ENCODE measurements at places on chromosomes 7 and 10.

DNA sequence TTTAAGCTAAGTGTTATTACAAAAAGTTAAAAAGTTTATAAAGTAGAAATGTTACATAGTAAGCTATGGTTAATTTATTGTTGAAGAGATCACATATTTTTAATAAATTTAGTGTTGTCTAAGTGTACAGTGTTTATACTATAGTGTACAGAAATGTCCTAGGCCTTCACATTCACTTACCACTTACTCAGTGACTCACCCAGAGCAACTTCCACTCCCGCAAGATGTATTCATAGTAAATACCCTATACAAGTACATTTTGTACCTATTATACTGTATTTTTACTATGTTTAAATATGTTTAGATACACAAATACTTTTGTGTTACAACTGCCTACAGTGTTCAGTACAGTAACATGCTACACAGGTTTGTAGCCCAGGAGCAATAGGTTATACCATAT lies 69.2 kb downstream of the DNAJC1 start:
- no peak for DNase-seq

DNA sequence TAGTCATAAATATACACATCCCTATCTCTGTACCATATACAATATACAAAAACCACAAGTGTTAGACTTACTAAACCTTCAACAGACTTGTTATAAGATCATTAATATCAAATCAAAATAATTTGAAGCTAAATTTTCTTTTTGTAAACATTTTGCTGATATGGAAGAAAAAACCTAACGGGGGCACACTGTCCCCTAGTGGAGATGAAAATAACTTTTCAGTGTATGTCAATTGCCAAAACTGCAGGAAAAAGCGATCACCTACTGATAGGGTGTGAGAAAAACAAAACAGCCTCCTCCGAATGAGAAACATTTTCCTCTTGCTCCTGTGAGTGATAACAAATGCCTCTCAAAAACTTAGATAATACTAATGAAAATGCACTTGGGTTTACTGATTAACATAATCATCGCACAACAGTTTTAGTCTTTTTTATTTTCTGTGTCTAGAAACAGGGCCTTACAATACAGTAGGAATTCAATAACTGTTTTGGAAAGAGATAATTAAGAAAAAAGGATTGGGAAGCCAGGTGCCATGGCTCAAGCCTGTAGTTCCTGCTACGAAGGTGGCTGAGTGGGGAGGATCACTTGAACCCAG lies 322.7 kb downstream of the CRPPA start:
- DNase-seq: peak; percentile 12

GRCh38 chr7:98133621-98134303 lies 27.1 kb downstream of the LMTK2 start:
- DNase-seq: peak; percentile 34

DNA sequence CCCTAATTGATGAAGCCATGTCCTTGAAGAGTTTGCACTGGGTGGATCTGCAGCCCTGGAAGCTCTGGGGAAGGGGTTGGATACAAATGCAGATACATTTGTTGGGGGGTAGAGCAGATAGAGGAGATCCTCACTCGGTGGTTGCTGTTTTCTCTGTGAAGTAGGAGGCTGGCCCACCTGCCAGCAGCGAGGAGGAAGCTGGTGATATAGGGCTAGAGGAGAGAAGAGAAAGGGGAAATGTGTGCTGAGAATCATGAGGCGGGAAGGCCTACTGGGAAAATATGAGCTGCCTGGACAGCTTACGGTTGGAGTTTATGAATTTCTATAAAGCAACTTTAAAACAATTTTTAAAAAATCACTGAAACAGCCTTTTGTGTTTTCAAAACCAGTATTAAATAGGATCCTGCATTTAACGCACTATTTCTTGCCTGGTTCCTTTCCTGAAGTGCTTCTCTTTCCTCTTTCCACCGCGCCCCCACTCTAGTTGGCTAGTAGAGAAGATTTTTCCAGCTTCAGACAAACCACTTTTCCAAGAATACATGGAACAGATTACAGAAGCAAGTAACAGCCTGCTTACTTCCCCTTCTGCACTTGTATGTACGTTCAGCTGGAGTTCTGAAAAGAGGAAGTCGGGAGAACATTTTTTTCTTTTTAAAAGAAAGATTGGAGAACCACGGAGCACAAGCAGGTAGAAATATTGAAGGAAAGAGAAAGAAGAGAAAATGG lies 100.6 kb upstream of the GLCCI1 start:
- DNase-seq: no peak

DNA sequence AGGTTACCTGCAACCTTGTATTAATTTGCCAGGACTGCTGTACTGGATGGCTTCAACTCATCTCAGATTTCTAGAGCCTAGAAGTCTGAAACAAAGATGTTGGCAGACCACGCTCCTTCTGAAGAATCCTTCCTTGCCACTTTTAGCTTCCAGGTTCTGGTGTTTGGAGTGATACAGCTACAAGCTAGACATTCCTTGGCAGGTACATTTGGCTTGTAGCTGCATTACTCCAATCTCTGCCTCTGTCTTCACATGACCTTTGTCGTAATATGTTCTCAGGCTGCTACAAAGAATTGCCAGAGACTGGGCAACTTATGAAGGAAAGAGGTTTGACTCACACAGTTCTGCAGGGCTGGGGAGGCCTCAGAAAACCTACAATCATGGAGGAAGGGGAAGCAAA lies 146.3 kb downstream of the GALNT17 start:
- no peak for DNase-seq

GRCh38 chr10:86711513-86712316 lies 43.4 kb downstream of the LDB3 start:
- DNase-seq: peak; percentile 28

DNA sequence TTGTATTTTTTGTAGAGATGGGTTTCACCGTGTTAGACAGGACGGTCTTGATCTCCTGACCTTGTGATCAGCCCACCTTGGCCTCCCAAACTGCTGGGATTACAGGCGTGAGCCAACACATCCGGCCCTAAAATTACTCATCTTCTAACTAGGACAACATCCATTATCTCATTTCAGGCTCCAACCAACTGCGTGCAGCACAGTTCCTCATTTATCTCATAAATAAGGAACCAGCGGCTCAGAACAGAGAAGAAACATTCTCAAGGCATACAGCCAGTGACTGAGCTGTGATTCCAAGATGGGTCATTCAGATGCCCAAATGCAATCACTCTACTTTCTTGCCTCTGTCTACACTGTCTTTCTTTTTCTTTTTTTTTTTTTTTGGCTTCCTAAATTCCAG lies 356.1 kb downstream of the ELMO1 start:
- DNase-seq: no peak

DNA sequence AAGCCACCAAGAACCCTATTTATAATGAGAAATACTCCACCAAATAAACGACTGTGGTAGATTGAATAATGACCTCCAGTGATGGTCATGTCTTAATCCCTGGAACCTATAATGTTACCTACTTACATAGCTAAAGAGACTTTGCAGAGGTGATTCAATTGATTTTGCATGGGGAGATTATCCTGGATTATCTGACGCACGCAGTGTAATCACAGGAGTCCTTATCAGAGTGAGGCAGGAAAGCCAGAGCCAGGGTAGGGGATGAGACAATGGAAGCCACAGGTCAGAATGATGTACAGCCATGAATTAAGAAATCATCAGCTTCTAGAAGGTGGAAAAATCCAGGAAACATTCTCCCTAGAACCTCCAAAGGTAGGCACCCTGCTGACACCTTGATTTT lies 286.4 kb upstream of the SP4 start:
- no peak for DNase-seq

DNA sequence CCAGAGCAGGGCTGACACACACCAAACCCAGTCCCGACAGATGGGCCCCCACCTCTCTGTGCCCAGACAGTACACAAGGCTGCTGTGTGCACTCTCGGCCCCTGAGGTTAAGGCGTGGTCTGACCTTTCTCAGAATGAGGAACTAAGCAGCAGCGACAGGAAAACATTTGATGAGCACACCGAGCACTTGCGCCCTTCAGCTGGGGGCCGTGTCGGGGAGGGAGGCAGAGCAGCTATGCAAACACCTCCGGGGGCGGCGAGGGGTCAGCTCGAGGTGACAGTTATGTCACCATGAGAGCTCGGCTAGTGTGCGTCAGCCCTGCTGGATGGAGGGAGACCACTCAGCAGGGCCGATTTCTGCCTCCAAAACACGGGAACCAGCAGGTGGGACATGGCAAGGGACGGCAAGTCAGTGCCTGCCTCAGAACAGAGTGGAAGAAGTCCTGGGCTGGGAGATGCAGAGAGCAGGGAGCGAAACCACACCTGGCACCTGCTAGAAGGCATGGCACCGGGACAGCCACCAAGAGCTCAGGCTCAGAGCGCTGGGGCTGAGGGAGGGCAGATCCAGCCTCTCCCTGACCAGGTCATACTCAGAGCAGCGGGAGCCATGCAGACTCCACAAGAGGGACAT lies 57.4 kb downstream of the CHST15 start:
- no peak for DNase-seq

- DNase-seq: no peak
These were observed 222.1 kb upstream of the AOAH start for GRCh38 chr7:36946401-36946739.

DNA sequence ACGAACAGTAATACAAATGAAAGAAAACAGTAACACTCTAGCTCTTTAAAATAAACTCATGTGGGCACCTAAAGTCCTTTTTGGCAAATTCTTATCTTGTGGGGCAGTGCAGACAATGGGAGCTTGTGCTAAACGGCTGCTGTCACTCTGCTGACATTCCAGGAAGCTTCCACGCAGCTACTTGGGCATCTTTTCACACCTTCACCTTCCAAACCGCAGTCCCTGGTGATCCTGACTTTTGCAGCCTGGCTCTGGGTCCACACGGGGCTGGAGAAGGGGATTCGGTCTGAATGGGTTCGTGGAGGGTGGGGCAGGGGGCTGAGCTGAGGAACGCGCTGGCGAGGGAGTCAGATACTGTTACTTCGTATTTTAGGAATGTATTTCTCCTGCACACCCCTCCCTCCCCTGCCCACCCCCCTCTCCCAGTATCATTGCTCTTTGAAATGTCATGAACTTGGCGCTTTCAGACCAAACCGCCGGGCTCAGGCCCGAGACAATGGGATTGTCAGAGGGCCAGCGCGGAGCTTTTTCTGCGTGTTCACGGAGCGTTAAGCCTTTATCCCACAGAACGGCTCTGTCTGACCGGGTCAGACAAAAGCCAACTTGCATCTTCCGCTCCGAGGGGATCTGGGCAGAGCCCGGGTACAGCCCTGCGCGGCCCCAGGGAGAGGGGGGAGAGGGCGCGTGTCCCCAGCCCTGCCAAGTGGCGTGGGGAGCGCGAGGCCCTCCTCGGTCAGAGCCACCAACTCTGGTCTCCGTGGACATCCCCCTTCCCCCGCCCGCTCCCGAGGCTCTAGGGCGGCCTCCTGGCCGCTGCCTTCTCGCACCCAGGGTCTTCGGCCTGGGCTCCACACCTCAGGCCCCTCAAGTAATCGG lies 76.7 kb upstream of the EN2 start:
- no peak for DNase-seq

DNA sequence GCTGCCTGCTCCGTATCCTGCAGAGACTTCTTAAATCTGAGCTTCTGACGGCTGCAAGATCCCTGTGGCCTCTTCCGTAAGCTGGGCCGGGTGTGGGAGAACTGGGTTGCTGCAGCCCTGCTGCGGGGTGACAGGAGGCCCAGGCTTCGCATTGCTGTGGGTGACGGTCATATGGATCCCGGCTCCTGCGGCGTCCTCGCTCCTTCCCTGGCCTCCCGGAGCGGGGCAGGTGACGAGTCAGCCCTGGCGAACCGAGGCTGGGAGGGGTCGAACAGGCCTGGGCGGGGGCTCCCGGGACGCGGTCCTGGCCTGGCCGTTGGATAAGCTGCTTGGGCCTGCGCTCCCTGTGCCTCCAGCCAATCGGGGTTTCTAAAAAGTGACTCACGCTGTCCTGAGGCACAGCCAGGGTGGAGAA lies 7.8 kb upstream of the UBE2D1 start:
- DNase-seq: peak; percentile 70

DNA sequence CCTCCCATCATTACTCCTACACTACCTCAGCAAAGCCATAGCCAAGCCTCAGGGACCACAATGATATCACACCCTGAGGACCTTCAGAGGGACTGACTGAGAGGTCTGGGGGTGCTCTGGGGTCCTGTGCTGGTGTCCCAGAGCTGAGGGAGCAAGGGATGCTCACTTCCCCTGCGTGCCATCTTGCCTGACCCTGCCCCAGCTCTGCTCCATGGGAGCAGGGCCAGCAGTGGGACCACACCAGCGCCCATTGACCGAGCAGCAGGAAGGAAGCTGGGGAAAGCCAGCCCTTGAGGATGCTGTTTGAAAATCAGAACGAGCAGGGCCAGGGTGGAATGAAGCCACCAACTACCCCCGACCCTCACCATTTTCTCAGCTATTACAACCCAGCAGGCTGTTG lies 103.0 kb downstream of the PARP12 start:
- DNase-seq: no peak

DNA sequence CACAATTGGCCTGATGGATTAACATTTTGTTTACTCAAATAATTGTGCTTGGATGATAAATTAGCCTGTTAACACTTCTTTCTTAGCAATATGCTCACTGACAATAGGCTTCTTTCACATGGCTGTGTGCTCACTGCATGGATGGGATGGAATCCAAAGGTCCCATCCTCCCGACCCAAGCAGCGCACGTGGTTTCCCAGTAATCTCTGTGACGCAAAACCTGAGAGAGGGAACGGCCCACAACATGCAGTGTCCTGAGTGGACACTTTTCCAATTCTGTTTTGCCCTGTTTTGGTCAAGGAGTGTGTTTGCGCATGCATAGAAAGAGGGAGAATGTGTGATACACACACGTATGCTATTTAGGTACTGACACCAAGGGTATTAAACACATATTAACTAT lies 42.1 kb upstream of the RASGEF1A start:
- DNase-seq: no peak

GRCh38 chr7:127588019-127588696 lies at the start of gene ARF5:
ARF5 (plus strand) TSS chr7:127588411; CDS start chr7:127588499, 88 bp downstream.
- peak; percentile 79 for DNase-seq

GRCh38 chr10:110535958-110536891 lies 31.3 kb upstream of the SMC3 start:
- peak; percentile 66 for DNase-seq

GRCh38 chr10:120940299-120940900 lies 89.2 kb downstream of the WDR11 start:
- no peak for DNase-seq

GRCh38 chr10:102426803-102427287 lies 5.5 kb downstream of the CUEDC2 start:
- DNase-seq: peak; percentile 21

GRCh38 chr10:62244785-62245467 lies 23.7 kb downstream of the RTKN2 start:
- peak; percentile 74 for DNase-seq

- DNase-seq: no peak
These were observed 28.4 kb downstream of the JMJD1C start for GRCh38 chr10:63437116-63437949.

All from AG10803 (cell line).